ENCODE measurements at places on chromosomes 12 and 14. TPM values are rescaled to one million over a fixed set of nuclear protein-coding genes. Genes with fewer than 3 reads are reported as not detected.

TAS2R30 gene
- total RNA-seq: 1.4 TPM

TMPRSS12 gene
- not detected for total RNA-seq

LMNTD1 gene
- total RNA-seq: not detected

DNA sequence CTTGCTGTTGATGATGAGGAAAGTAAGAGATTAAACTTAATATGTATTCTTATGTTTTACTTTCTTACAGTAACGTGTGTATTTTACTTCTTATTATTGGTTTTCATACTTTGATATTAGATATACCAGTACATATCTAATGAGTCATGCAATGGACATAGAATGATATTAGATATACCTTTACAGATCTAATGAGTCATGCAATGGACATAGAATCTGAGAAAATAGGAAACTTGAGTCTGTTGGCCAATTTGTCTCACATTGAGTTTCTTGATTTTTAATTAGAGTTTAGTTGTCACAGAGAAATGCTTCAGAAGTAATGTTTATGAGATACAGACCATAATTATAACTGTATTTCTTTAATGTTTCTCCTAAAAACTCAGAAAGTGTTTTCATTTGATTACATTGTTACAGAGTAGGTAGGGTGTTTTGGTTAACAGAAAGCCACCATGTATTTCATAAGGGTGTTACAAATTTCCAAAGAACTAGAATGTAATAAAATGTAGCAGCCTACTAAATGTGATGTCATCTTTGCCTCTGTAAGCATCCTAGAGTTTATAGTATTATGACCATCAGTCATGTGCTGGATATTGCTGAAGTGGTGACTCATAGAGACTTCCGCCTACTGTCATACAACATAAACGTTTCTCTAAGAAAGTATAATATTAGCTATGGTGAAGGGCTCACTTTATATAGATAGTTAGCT, 3.0 kb downstream of the GAS2L3 start:
- H3K27ac ChIP-seq: no peak overlapping the region
- DNase-seq: no peak
- H3K4me3 ChIP-seq: no peak overlapping the region

DNA sequence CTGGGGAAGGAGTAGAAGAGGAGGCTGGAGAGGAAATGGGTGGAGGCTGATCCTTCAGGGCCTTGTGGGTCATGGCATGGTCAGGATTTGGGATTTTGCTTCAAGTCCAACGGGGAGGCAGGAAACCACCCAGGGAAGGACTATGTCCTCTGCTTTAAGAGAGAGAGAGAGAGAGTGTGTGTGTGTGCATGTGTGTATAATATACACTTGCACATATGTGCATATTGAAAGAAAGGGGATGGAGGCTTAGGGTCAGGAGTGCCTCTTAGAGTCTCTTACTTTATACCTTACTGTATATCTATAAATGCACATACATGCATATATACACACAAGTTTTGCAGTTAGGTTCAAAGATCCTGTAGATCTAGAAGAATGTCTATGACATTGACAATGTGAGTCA, 94.8 kb downstream of the RGS6 start:
- H3K36me3 ChIP-seq: no peaks in the 10 kb centered on the region
- DNase-seq: no peak
- no peak overlapping the region for H3K4me3 ChIP-seq

DNA sequence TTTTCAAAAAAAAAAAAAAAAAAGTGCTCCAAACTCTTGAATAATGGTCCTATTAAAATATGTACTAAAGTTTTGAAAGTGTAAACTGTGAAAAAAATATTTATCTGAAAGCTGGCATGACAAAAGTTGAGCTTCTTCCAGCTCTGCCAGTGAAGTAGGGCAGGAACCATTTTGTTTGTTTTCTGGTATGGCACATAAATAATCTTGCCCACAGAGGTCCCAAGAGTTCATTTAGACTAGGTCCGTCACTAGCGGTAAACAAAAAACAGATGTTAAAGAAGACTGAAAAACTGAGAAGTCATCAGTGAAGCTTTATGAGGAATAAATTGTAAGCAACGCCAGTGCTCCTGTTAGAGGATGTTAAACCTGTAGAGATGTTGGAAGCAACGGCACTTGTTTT, 7.0 kb downstream of the ERP27 start:
- H3K36me3 ChIP-seq: no peaks in the 10 kb centered on the region
- no peaks in the 10 kb centered on the region for H3K4me1 ChIP-seq
- no peak overlapping the region for H3K27ac ChIP-seq
- no peaks in the 10 kb centered on the region for H3K27me3 ChIP-seq

GRCh38 chr14:78701246-78701645, 531.1 kb downstream of the NRXN3 start:
- no peaks in the 10 kb centered on the region for H3K4me1 ChIP-seq
- no peaks in the 10 kb centered on the region for H3K27me3 ChIP-seq
- no peak overlapping the region for H3K27ac ChIP-seq
- no peak overlapping the region for H3K4me3 ChIP-seq

DNA sequence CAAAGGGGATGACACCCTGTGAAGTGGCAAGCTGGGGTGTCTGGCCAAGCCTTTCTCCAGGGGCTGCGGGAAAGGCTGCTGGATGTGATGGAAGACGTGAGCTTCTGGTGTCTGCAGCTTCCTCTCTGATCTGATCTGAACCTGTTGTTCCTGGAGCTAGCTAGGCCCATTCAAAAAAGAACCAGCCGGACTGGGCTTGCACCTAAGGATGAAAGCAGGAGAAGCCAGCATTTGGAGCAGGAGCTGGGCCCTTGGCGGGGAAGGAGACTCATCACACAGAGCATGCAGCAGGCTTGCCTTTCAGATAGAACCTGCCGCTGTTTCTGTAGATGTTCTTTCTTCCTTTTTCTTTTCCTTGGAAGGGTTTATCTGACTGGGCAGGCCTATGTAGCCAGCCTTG, 9.5 kb downstream of the RPH3A start:
- no peak for DNase-seq
- H3K4me1 ChIP-seq: no peaks in the 10 kb centered on the region
- no peak overlapping the region for H3K27ac ChIP-seq
- no peaks in the 10 kb centered on the region for H3K36me3 ChIP-seq
- H3K27me3 ChIP-seq: no peaks in the 10 kb centered on the region

GRCh38 chr12:7787574-7788293, 1.5 kb upstream of the NANOG start:
- H3K36me3 ChIP-seq: no peaks in the 10 kb centered on the region
- H3K27me3 ChIP-seq: no peaks in the 10 kb centered on the region
- no peaks in the 10 kb centered on the region for H3K4me1 ChIP-seq

RND1 gene
- total RNA-seq: 2.5 TPM

- no peaks in the 10 kb centered on the region for H3K4me1 ChIP-seq
- H3K27me3 ChIP-seq: no peaks in the 10 kb centered on the region
- H3K27ac ChIP-seq: no peak overlapping the region
- no peak for DNase-seq
Measured at GRCh38 chr14:26323869-26324268, 274.0 kb downstream of the NOVA1 start.
